ENCODE measurements at places on chromosomes 1 and 21.

GRCh38 chr21:44789880-44790279 lies 11.7 kb downstream of the UBE2G2 start:
- no peak for DNase-seq

- DNase-seq, result no peak
These were observed 13.6 kb downstream of the MTR start for GRCh38 chr1:236808564-236809130.

DNA sequence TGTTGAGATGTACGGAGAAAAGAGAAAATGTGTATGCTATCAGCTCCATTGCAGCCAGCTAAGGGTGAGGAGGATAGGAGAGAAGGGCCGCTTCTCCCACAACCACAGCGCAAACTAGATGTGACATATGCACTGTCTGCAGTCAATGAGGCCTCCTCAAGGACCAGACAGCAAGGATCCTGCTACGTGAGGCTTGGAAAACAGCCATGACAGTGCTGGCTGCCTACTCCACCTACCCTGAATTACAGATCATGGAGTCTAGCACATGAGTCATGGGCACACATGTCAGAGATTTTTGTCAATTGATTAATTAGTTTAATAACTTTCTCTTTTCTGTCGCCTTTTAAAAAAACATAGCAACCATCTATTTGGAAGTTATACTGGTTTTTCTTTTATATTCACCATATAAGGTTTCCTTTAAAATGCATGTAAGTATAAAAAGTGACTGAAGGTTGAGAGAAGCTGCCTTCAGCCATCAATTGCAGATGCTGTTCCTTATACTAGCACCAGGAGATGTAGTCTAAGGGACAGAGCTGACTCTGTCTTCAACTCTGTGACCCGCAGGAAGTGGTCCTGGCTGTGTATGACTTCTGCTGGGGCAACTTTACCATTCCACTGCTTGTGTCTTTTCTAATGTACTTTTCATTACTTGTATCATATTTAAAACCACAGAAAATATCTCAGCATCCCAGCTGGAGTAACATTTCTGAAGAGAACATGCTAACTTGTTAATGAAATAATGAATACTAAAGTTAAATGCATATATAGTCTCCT lies 3.1 kb downstream of the VPS26C start:
- DNase-seq, result peak; percentile 52

- DNase-seq, result no peak
These were observed 162.3 kb downstream of the CTH start for GRCh38 chr1:70573317-70573843.

DNA sequence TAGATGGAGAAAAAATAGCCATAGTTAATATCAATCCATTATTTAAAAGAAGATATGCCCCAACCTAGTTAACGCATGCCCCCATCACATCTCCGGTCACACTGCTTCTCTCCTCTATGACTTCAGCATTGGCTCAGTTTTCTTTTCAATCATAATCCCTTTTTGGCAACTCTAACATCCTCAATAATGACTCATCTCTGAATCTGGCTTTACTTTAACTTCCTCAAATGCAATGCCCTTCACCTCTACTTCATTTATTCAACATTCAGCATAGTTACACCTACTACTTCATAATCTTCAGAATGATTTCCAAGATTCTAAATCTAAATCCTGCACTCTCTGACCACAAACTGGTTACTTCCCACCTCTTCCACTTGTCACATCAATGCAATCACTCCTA lies 417.3 kb downstream of the USH2A start:
- no peak for DNase-seq

- peak; percentile 81 for DNase-seq
These were observed 51.9 kb upstream of the CD34 start for GRCh38 chr1:207962716-207963426.

DNA sequence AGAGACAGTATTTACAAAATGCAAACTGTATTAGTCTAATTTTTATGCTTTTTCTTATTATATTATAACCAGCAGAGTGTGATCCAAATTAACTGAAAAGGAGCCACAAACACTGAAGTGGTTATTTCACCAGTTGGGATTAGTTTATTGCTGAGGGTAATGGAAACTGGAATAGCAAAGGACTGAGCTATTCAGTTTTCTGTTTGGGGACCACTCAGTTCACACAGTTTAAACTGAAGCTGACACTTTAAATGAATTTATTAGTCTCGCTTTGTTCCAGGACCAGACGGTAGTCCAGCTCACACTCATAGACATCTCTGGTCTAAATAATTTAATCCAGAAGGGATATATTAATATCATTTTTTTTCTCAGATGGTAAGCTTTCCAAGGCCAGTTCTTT lies 410.7 kb downstream of the LTN1 start:
- no peak for DNase-seq

DNA sequence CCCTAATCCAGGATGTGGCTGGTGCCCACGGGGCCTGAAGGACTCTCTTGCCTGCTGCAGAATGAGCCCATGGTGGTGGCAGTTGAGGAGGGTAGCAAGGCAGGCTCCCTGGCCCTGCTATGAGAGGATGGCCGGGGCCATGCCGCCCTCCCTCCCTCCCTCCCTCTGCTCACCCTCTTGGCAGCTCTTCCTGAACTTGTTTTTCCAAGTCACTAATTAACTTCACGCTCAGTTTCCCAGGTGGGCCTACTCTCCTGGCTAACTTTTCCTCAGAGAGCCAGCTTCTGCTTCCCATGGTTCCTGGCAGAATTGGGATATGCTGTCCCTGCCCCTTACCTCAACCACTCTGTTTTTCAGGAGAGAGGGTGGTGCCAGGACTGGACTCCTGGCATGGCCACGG lies 10.2 kb downstream of the KCNC4 start:
- no peak for DNase-seq

GRCh38 chr1:68230901-68231626 lies 1.3 kb downstream of the WLS start:
- DNase-seq, result no peak

- DNase-seq, result no peak
These were observed 354.7 kb downstream of the LMO4 start for GRCh38 chr1:87683196-87683956.

DNA sequence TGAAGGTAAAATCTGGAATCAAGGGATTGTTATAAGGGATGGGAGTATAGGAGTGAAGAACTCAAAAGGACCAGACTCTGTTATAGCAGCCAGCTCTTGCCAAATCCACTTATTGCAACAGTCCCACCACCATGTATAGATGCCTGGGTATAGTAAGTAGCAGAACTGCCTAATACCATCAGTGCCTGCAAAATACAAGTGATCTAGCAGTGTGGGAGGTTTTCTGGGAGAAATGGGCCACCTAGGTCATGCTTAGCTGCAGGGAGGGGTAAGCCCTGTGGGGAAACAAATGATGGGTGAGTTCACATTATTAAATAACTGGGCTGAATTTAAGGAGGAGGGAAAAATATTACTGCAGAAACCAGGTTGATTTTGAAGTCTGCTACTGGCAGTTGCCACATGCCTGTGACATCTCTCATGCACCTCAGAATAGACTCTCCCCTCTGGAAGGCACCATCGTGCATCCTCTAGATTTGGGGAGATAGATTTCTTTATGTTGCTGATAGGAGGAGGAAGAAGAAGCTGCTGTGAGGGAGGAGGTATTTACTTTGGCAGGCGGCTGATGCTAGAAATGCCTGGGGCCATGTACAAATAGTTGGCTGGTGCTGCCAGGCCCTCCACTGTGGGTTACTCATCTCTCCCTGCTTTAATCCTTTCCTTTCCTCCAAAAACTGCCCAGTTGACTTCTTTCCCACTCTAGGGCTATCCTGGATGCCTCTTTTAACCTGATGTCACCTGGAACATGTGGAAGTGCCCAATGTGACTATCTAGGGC lies 27.5 kb downstream of the HLX start:
- DNase-seq, result no peak

DNA sequence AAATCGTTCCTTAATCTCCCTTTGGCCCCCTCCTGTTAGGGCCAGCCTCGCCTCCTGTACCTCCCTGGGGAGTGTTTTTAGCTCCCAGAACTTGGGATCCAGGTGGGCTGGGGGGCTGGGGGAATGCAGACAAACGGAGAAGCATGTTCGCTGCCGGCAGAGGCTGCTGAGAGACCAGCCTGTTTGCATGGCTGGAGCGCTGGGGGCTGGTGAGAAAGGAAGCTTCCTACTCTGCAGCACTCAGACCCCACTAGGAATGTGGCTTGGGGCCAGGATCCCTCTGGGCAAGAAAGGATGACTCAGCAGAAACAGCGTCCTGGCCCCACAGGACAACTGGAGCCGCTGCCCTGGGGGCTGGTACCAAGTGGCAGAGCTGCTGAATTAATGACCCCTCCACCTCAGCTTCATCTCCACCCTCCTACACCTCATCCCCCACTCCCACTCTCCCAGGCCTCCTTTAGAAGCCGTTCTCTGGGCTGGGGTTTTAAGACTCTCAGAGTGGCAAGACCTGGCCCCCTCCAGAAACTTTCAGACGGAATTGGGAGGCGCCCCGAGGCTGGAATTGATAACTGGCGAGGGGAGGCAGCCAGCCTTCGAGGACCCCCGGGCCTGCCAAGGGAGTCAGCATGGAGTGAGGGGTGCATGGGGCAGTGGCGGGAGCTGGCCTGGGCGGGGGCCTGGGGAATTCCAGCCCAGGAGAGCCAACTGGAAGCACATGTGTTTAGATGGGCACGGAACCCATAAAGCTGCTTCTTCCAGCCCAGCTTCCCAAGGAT lies 28.5 kb upstream of the EPS8L3 start:
- DNase-seq, result peak; percentile 76

- DNase-seq, result no peak
These were observed 124.8 kb downstream of the PCNX2 start for GRCh38 chr1:233170741-233171140.

DNA sequence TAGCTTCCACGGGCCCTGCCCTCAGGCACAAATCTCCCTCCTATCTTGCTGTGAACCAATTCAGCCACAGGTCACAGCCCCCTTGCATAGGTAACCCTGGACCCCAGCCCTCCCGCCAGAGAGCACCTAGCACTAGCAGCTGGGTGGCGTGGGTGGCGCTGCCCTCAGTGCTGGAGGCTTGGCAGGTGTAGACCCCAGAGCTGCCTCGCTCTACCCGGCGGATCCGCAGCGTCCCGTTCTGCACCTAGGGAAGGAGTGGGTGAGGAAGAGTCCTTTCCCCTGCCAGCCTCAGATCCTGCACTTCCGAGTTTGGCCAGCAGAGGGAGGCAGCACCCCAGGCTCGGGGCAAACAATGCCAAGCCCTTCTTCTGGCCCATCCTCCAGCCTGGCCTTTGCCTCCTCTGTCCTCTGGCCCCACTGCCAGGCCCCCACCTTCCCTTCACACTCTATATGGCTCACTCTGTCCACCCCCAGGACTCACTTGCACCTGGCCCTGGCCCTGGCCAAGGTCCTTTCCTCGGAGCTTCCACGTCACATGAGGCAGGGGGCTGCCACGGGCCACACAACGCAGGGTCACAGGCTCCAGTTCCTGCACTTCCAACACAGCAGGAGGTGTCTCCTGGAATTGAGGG lies 9.0 kb downstream of the IGSF9 start:
- DNase-seq, result peak; percentile 79
